AG08395 (cell line): ENCODE measurements at places on chromosomes 3 and 15.
A peak's percentile ranks its signal among the peaks of the same experiment; 100 is the strongest.

GRCh38 chr3:58325525-58325992, 7.1 kb upstream of the PXK start:
- no peak for DNase-seq

- peak; percentile 58 for DNase-seq
Observed at GRCh38 chr3:169966951-169967915, 626 bp downstream of the SEC62 start.

- DNase-seq = no peak
Observed at GRCh38 chr3:335240-335639, 138.7 kb downstream of the CHL1 start.

DNA sequence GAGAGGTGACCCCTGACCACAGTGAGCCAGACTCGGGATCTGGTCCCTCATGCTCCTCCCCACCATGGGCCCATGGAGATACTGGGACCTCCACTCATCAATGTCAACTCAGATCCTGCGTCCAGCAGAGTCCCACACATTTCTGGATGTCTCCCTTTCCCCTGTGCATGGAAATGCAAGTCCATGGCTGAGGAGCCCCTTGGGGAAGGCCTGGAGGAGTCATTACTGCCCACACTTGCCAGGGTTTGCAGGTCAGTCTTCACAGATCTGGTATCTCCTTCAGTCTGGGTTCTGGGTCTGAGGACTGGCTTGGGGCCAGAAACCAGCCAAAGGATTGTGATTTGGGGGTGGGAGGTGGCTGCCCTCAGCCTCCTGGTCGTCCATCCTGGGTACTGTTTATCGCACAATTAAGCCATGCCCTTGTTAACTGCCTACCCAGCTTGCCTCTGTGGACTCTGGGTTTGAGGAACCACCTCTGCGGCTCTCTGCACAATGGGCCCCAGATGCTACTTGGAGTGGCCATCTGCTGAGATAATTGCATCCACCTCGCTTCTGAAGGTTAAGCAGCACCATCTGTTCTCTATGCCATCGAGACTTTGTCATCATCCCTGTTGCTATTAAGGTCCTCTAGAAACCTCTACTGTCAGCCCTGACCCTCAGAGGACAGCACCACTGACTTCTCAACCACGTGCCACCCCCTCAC, 49.9 kb upstream of the KLF13 start:
- no peak for DNase-seq

DNA sequence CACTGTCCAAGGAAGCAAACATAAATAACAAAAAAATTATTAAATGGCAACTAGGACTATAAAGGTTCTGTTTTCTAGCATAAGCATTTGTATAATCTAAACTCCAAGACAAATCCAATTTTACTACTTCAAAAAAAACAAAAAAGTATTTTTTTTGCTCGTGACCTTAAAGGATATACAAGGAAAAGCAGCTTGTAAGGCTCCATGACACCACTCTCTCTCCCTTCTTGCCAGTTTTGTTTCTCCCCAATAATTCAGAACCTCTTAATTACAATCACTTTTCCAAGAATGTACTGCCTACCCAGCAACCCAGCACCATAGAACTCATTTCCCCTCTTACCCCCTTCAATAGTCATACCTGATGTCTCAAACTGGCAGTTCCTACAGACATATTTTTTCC, 496.2 kb downstream of the GRM7 start:
- no peak for DNase-seq

DNA sequence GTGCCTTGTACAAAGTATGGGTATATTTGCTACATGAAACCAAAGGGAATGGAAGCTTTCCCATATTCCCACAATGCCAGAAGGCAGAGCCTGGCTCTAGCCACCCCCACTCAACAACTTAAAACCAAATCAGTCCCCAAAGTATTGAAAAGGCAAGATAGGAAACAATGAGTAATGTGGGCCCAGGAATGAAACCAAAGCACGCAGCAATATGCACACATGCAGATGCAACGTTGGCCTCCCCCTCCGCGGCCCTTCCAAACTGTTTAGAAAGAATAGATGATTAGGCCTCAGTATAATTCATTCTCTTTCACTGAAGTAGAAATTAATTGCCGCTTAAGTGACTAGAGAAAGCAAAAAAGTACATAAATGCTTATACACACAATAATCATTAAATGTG, 59.1 kb downstream of the THRB start:
- DNase-seq = no peak

GRCh38 chr15:43103907-43104306, 1.9 kb downstream of the UBR1 start:
- no peak for DNase-seq

- DNase-seq = no peak
Observed at GRCh38 chr15:25179673-25180511, 225.1 kb downstream of the SNRPN start.

DNA sequence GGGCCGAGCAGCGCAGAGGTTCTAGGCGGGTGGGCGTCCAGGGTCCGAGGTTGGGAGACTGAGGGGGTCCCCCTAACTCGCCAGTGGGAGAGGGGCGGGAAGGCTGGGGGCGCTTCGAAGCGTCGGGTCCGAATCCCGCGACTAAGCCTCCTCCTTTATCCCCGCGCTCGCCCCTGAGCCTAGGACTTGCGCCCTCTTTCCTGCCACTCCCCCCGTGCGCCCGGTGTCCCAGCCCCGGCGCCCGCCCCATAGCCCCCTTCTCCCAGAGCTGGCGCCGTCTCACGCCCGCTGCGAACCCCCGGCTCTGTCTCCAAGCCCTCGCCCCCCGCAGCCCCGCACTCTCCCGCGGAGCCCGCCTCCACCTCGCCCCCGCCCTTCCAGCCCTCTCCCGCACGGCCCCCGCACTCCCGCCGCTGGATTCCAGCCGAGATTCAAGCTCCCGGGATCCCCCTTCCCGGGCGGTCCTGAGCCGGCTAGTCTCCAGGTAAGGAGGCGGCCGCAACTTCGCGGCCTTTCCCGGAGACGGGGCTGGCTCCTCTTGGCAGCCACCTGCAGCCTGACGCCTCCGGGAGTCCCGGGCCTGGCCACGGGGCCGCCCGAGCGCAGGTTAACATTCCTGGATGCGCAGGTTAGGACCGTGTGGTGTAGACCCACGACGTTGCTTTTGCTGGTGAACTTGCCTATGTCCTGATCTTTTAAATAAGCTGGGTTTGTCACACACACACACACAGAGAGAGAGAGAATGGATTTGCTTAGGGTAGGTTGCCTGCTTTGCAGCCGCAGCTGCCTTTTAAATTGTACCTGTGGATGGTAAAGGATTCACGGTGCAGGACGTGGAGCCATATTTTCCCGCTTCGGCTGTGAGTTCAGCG, 563 bp downstream of the PXYLP1 start:
- DNase-seq = no peak

GRCh38 chr3:14297305-14297704, 105.1 kb upstream of the SLC6A6 start:
- DNase-seq = no peak

GRCh38 chr3:154977666-154978065, 102.5 kb upstream of the MME start:
- no peak for DNase-seq

DNA sequence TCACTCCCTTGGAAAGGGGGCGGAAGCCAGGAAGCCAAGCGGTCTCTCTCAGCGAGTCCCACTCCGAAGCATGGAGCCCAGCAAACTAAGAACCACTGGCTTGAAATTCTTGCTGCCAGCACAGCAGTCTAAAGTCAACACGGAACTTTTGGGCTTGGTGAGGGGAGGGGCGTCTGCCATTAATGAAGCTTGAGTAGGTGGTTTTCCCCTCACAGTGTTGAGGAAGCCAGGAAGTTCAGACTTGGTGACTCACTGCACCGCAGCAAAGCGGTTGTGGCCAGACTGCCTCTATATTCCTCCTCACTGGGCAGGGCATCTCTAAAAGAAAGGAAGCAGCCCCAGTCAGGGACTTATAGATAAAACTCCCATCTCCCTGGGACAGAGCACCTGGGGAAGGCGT, 665.4 kb upstream of the CBLB start:
- no peak for DNase-seq

GRCh38 chr3:52062505-52062904, 6.1 kb upstream of the DUSP7 start:
- DNase-seq = peak; percentile 94

DNA sequence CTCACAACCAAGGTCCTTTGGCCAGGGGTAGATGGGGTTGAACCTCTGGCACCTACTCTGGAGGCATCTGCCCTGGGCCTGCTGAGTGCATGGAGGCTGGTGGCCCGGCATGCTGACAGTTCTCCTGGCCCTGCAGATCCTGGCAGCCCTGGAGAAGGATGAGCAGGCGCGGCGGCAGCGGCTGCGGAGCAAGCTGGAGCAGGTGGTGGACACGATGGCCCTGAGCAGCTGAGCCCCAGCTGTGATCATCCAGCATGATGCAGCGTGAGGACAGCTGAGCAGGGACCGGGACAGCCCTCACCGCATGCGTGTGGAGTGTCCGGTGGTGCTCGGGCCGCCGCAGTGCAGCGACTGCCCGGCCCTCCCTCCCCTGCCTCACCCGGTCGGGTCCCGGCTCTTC, 50.9 kb downstream of the PLXNA1 start:
- no peak for DNase-seq

- peak; percentile 88 for DNase-seq
Observed at GRCh38 chr3:29065211-29065785, 215.6 kb upstream of the RBMS3 start.

DNA sequence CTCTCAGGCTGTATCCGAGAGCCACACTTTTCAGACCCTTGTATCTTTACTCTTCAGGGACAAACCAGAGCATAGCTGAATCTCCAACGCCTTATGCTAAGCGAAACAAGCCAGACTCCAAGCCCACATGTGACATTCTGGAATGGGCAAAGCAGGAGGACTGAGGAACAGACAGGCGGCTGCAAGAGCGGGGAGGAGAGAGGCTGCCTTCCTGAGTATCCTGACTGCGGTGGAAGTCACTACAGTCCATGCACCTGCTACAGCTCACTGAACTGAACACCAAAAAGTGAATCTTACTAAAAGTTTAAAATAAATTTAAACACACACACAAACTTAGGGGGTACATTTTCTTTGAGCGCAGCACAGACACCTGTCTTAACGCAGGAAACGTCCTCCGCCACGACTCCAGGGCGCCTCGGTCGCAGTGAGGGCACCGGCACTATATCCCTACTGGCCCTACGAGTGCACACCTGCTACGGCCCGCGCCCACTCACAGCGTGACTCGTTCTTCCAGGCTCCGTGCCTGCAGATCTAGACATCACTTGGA, 1.4 kb downstream of the CYFIP1 start:
- DNase-seq = no peak

- DNase-seq = peak; percentile 37
Observed at GRCh38 chr3:13539292-13539638, 9.7 kb upstream of the FBLN2 start.

DNA sequence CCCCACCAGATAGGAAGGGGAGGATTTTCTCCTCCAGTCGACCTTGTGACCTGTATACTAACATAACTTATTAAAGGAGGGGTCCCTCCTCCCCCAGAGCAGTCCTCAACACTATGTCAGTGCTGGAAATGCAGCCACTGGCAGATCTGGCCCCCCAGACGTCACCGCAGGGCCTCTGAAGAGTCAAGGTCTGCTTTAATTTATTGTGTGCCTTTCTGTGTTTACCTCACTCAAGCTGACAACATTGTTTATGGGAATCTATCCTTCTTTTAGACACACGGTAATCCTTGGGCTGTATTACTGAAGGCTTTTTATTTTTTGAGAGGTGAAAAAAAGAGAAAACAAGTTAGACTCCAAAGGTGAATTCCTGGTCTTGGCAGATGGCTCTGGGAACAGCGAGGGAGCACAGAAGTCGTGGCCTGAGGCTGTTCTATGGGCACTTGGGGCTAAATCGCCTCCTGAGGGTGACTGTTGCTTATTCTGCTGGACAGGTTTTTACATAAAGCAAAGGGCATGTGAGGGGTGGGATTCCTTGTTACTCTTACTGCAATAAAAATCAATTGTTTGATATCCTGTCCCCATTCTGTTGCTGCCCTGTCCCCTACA, 13.5 kb upstream of the NR2C2 start:
- no peak for DNase-seq

- no peak for DNase-seq
Observed at GRCh38 chr15:54559405-54560069, 581.3 kb downstream of the UNC13C start.

DNA sequence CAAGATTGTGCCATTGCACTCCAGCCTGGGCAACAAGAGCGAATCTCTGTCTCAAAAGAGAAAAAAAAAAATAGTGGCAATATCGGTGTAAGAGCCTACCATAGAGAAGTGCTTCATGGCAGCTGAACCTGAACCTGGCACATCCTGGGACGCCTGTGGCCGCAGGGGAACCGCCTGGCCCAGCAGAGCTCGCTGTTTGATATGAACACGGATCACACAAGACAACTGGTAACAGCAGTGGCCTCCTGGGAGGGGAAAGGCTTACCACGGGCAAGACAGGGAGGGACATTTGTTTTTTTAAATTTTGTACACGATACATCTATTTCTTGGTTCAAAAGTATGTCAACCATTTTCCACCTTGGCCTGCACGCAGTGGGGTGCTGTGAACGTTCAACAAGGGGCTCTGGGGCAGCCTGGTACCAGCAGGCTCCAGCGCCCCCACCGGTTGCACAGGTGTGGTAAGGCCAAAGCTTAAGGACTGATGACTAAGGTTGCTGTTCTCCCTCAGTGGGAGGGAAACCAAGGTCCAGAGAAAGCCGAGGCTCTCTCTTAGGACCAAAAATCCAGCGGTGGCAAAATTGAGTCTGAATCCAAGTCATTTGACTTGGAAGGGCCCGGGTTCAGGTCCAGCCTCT, 21.7 kb upstream of the EPHB3 start:
- DNase-seq = no peak

DNA sequence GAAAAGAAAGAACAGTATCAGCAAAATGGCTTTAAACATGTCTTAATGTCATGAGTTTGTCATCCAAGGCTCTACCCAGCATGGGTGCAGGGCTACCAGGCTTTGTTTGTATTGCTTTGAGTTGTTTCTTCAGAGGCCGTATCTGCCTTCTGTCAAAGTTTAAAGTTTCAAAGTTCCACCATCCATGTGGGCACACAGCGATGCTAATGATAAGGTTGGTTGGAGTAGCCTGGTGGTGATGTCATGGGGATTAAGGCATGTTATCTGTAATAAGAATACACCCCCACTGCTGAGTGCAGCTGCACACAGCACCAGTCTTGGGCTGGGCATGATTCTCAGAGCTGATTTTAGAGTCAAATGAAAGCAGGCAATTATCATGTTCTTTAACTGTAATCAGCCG, 72.0 kb upstream of the LRTM1 start:
- DNase-seq = no peak

DNA sequence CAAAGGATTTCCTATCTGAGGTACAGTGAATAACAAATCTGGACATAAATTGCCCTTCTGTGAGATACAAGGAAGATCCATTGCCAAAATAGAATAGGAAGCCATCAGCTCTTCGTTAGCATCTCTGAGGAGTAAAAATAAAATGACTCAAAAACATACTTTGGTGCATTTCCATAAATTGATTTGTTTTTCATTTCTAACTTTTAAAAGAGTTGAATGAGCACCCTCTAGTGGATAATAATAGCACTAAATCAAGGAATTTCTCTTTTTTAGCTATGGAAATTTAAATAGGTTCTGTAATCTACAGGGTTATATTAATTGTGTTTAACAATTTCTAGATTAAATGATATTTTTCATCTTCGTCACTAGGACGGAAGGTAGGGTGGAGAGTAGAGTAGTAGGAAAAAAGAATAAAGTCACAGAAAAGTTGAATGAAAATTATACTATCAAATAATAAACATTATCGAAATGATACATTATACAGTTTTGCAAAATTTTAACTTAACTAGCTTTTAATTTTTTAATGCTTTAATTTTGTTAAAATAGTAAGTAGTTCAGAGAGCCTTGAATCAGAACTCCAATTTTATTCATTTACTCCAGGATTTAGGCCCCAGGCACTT, 6.4 kb downstream of the NSUN3 start:
- peak; percentile 36 for DNase-seq
